Activated CD8-positive, alpha-beta memory T cell treated with anti-CD3 and anti-CD28 coated beads for 24 hours (primary cell): ENCODE measurements at places on chromosomes 4 and X.

DNA sequence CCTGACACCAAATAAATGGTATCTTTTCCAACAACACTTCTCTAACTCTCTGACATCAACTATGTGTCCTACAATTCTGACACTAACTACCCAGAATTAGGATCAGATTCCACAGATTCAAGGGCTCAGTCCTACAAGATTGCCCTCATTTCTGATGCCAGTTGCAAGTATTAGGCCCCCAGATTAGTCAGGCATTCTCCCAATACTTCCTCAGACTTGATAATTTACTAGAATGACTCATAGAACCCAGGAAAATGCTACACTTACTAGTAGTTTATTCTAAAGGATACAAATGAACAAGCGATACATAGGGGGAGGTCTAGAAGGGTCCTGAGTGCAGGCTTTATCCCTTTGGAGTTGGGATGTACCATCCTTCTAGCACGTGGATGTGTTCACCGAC, 8.5 kb downstream of the TIGD2 start:
- no peak for DNase-seq

- peak; percentile 76 for DNase-seq
Observed at GRCh38 chr4:40316782-40317635, 18.1 kb upstream of the CHRNA9 start.

- no peak for DNase-seq
Observed at GRCh38 chrX:40912166-40912565, 173.1 kb upstream of the USP9X start.

- DNase-seq: no peak
Observed at GRCh38 chrX:78693536-78693935, 34.4 kb upstream of the RTL3 start.

- no peak for DNase-seq
Observed at GRCh38 chr4:70556856-70557255, 35.2 kb upstream of the AMBN start.

DNA sequence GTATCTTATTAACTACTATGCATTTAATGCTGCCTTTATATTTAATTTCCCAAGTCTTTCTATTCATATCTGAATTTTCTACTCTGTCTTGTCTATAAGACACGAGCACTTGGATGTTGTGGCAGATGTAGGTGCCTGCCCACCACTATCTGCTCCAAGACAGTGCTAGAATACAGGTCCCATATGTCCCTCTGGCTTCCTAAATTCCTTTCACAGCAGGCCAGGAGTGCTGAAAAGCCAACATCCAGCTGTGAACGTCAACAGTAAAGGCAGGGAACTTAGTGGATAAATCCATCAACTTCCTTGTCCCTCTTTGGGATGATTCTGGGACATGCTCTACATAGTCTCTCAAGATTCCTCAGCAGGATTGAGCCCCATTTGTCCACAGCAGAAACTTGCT, 245.1 kb upstream of the ETNPPL start:
- DNase-seq: no peak

GRCh38 chrX:43741843-43742573, 85.9 kb downstream of the MAOA start:
- DNase-seq: no peak
